ENCODE measurements at places on chromosomes 6 and 20.

GRCh38 chr6:106574741-106575458 is 54.4 kb downstream of the RTN4IP1 start:
- no peak for DNase-seq

GRCh38 chr6:11475016-11475415 is 62.5 kb upstream of the TMEM170B start:
- no peak for DNase-seq

DNA sequence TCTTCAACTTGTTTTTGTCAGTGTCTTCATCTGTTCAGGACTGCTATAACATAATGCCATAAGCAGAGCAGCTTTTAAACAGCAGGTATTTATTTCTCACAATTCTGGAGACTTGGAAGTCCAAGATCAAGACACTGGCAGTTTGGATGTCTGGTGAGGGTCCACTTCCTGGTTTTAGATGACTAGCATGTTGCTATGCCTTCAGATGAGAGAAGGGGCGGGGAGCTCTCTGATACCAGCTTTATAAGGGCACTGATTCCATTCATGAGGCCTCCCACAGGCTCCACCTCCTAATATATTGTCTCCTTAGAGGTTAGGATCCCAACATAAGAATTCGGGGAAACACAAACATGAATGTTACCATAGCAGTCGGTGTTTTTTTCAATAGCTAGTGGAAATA is 52.9 kb downstream of the FAM83B start:
- no peak for DNase-seq

- no peak for DNase-seq
Measured at GRCh38 chr6:158972241-158973233, 27.5 kb downstream of the RSPH3 start.

DNA sequence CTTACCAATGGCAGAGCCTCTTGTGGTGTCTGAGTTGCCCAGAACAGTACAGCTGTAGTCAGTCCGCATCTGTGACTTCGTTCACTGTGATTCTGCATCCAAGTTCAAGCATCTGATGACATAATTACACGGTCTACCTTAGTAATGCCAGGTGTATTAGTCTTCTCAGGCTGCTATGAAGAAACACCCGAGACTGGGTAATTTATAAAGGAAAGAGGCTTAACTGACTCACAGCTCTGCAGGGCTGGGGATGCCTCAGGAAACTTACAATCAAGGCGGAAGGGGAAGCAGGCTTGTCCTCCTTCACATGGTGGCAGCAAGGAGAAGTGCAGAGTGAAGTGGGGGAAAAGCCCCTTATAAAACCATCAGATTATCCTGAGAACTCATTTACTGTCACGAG is 163.9 kb upstream of the SULF2 start:
- DNase-seq, result peak; percentile 90

Data from foreskin keratinocyte (primary cell).